ENCODE measurements at places on chromosomes 7 and 10.

DNA sequence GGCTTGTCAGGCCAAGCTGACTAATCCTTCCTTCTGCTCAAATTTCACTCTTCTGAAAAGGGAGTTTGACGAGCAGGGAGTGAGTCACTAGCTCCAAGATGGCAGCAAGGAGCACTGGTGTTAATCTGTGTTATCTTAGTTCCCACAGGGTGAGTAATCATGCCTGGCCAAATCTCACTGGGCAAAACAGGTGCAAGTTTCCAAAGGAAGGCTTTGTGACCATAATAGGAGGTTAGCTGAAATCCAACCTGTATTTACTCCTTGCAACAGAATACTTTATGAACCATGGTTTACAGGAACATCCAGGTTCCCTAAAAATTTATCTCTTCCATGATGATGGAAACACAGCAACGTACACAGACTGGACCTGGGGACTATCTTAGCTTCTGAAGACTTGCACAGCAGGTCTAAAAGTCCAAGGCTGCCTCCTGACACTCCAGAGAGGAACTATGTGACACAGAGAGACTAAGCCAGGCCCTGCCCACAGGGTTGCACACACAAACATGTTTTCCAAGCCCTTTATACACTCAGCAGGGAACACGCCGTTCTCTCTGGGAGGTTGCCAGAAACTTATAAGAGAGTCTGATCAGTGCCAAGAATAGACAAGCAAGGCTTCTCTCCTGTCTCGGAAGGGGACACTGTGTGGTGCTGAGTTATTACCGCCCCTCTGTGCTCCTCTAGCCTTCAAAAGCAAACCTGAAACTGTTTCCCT, 46.3 kb downstream of the PDK4 start:
- no peak for DNase-seq

GRCh38 chr7:31583526-31583925, 69.6 kb downstream of the ITPRID1 start:
- no peak for DNase-seq

GRCh38 chr7:105295596-105296352, 92.9 kb downstream of the SRPK2 start:
- DNase-seq, result no peak

DNA sequence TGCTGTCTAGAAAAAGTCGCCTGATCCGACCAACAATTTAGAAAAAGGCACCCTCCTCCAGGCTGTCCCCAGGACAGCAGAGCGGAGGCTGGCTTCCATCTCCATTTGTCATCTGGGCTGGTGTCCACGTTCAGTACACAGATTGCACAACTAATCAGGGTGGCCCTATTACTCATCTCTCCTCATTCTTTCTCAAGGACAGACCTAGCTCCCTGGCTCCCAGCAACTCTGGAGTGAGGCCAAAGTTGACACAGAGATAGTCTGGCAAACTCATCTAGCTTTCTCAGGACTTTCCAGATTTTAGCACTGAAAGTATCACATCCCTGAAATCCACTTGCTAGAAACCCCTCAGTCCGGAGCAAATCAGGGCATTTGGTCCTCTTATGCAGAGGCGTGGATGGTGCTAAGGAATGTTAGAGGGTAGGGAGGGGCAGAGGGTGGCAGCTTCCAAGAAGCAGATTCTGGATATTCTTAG, 75.1 kb downstream of the DNAH11 start:
- no peak for DNase-seq

- DNase-seq, result no peak
Measured at GRCh38 chr10:113552014-113552413, 839 bp upstream of the HABP2 start.

DNA sequence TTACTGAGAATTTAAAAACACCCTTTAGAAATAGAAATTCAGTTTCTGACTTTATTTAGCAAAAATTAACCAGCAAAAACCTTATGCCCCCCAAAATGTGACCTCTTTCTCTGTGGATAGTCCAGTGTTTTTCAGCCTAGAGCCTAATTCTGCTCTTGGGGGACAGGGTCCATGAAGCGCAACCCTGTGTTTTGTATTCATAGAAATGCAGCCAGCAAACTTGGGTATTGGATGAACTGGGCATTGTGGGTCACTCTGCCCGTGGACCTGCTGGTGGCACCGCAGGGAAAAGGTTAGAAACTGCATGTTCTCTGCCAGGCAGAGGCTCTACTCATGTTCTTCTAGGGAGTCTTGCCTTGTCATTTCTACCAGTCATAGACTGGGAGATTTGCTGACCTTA, 787.4 kb upstream of the C7orf33 start:
- DNase-seq, result no peak

GRCh38 chr7:128153436-128153835, 87.6 kb upstream of the LEP start:
- DNase-seq, result no peak

- DNase-seq, result no peak
Measured at GRCh38 chr7:96663457-96663856, 46.2 kb downstream of the SEM1 start.

DNA sequence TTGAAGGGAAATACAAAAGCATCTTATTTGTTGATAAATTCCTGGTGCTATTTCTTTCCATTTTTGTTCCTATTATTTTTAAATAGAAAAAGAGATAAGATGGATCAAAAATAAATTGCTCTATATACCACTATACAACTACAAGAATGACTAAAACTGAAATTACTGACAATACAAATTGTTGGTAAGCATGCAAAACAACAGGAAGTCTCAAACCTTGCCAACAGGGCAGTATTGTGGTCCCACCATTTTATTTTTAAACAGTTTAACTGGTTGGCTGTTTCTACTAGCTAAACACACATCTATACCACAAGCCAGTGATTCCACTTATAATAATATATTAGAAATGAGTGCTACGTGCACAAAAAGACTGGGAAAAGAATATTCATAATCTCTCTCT, 213.0 kb downstream of the JAZF1 start:
- no peak for DNase-seq

DNA sequence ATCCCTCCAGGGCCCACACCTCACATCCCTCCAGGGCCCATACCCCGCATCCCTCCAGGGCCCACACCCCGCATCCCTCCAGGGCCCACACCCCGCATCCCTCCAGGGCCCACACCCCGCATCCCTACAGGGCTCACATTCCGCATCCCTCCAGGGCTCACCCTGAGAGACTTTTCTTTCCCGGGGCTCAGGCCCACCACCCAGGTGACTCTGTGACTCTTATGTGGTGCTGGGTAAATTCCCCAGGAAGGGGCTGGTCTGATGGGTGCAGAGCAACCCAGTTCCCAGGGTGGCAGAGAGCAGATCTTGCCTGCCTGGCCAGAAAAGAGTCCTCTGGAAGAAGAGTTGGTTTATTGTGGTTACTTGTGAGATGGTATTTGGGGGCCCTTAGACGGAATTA, 290.7 kb downstream of the TCERG1L start:
- DNase-seq, result no peak

GRCh38 chr10:71547876-71548846, 151.4 kb downstream of the CDH23 start:
- DNase-seq, result no peak

DNA sequence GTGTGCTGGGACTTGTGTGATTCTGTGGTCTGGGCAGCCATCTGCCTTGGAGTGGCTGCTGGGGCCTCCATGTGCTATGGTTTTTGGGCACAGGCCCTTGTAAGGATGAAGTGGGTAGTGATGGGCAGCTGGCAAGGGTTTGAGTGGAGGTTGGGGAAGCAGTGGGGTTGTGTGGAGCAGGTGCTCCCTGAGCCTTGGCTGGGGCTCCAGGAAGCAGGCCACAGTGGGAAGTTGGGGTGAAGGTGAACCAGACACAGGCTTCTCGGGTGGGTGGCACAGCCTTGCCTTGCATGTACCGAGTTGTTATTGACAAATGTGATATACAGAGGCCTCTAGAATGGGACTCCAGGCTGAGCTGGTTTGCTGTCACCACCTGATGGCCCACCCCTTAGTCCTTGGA, 82.3 kb downstream of the ADCY1 start:
- no peak for DNase-seq

- no peak for DNase-seq
Measured at GRCh38 chr7:41828911-41829310, 126.0 kb upstream of the INHBA start.

GRCh38 chr7:68321776-68322496, 1276.3 kb upstream of the AUTS2 start:
- DNase-seq, result no peak

- peak; percentile 58 for DNase-seq
Measured at GRCh38 chr10:132915411-132915810, 27.0 kb downstream of the CFAP46 start.
